ENCODE measurements at places on chromosomes 16 and 17. TPM values are rescaled to one million over a fixed set of nuclear protein-coding genes. Genes with fewer than 3 reads are reported as not detected.

- no peak for DNase-seq
Observed at GRCh38 chr17:35293151-35293847, 50.4 kb downstream of the SLFN5 start.

DNA sequence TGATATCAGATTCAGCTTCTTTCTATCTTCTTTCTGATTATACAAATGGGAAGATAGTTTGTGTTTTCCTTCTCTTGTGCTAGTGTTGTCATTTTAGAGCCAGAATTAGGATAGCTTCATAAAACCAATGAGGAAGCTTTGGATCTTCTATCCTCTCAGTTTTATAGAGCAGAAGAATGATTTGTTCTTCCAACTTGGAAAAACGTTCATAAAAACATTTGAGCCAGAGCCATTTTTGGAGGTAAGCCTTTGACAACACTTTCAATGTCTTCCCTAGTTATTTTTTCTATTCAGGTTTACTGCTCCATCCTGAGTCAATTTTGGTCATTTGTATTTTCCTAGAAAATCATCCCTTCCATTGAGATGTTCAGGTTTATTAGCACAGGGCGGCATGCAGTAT lies 91.2 kb upstream of the MYOCD start:
- DNase-seq: no peak

DNA sequence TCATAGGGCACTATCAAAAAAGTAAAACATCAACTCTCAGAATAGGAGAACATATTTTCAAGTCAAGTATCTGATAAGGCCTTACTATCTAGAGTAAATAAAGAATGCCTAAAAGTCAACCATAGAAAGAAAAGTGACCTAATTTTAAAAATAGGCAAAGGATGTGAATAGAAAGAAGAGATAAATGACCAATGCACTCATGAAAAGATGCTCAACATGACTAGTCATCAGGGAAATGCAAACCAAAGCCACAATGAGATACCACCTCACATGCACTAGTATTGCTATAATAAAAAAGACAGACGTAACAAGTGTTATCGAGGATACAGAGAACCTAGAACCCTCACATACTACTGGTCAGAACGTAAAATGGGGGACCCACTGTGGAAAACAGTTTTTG lies 90.8 kb downstream of the DYNLRB2 start:
- DNase-seq: no peak

DNA sequence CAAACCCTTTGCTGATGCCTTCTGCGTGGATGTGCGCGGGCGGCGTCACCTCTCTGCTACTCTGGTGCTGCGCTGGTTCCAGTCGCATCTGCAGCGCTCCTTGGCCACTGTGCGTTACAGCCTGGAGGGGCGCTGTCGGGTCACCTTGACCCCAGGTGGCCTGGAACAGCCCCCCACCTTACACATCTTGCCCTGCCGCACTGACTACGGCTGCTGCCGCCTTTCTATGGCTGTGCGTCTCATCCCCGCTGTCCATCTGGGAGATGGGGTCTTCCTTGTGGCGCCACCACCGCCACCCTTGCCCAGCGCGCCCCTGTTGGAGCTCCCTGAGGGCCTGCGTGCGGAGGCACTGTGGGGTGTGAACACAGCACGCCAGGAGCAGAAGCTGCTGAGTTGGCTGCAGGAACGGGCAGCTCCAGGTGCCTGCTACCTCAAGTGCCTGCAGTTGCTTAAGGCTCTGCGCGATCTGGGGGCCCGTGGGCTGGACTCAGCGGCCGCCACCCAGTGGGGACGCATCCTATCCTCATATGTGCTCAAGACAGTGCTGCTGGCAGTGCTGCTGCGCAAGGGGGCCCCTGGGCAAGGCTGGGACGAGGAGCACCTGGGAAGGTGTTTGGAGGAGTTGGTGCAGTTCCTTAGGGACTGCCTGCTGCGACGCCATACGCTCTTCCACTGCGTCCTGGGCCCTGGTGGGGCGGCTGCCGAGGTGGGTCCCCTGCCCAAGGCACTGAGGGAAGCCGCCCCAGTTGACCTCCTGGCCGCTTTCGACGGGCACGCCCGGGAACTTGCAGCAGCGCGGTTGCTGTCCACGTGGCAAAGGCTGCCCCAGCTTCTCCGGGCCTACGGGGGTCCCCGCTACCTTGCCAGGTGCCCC lies 1.6 kb downstream of the ITPRIPL2 start:
- DNase-seq: no peak

- no peak for DNase-seq
Observed at GRCh38 chr17:68314916-68315535, 23.7 kb downstream of the ARSG start.

DNA sequence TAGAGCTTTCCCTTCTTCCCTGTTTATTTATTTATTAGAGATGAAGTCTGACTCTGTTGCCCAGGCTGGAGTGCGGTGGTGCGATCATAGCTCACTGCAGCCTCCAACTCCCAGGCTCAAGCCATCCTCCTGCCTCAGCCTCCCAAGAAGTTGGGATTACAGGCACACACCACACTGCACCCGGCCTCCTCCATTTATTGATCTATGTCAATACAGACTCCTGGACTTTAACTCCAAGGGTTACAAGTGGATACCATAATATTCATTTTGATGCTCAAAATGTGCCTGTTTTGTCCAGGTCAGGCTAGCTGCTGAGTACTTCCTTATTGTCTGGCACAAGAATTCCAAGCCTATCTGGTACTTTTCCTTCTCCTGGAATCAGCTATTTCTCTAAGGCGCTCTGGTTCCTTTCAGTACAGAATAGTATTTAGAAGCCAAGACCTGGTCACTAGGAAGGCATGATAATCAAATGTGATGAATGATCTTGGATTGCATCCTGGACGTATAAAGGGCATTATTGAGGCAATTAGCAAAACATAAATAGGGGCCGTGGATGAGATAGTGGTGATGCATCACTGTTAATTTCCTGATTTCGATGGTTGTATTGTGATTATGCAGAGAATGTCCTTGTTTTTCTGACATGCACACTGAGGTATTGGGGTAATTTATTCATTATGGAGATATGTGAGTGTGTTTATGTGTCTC lies 21.7 kb downstream of the IL4R start:
- no peak for DNase-seq

DNA sequence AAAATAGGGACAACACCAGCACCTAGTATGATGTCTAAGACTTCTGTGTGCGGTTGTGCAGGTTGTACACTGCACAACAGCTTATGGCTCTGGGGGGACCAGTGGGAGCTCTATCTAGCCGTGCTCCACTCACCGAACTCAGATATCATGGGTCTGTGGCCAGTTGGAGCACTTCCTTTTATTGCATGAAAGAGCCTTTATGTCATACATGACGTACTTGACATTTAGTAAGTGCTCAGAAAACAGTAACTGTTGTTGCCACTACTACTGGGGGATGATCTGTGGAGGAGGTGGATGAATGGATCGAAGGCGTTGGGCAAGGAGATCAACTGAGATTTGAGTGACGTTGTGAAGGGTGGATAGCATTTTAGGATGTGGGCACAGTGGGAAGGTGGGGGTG lies 368.8 kb downstream of the SNX29 start:
- no peak for DNase-seq

Gene EFNB3
- polyA plus RNA-seq: 32.1 TPM

Gene RAMP2
- polyA plus RNA-seq: 221 TPM

All from right lung (tissue), 10 donors.